Stimulated activated CD8-positive, alpha-beta memory T cell treated with anti-CD3 and anti-CD28 coated beads, Interleukin-4, amount 100 ng/mL, for 1 hour (primary cell): ENCODE measurements at places on chromosomes 1 and 21.

DNA sequence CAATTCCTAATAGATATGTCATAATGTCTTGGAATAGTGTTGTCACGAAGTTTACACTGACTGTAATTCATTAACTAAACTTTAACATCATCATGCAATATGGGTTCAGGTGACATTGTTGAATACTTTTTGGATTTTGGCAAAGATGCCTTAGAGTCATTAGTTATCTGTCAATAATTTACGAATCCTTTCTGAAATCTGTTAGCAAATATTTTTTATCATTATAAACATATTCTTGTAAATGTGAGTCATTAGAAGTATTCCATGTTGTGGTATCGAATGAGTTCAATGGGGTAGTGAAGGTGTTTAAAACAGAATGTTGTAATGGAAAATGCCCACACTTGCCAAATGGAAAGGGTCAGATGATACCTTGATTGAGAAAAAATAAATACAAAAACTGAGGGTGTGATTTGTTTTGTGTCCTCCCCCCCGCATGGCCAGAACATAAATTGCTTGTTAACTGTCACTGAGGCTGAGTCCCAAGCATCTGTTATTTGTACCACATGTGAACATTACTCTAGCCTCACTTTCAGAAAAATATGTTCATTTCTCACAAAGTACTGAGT lies 5.2 kb upstream of the NR5A2 start:
- DNase-seq: no peak

- DNase-seq: no peak
Measured at GRCh38 chr1:27937524-27937836, 2.7 kb downstream of the SMPDL3B start.

GRCh38 chr1:93710499-93711453 lies 29.1 kb upstream of the BCAR3 start:
- DNase-seq: no peak

DNA sequence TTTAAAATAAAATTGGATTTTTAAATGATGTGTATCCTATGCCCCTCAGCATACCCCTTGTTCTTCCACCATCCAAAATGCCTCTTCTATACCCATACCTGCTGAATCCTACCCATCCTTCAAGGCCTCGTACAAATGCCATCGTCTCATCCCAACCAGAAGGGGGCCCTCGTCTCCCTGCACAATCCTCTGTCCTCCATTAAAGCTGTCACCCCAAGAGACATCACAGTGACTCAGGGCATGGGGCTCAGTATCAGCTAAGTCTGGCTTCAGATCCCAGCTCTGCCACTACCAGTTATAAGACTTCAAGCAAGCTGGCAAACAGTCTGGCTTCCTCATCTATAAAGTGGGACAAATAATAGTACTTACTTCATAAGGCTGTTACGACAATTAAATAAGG lies 23.8 kb downstream of the IGFN1 start:
- no peak for DNase-seq

- no peak for DNase-seq
Measured at GRCh38 chr1:205584732-205585131, 47.1 kb downstream of the ELK4 start.

- no peak for DNase-seq
Measured at GRCh38 chr1:228356897-228357680, 49.5 kb downstream of the TRIM11 start.

DNA sequence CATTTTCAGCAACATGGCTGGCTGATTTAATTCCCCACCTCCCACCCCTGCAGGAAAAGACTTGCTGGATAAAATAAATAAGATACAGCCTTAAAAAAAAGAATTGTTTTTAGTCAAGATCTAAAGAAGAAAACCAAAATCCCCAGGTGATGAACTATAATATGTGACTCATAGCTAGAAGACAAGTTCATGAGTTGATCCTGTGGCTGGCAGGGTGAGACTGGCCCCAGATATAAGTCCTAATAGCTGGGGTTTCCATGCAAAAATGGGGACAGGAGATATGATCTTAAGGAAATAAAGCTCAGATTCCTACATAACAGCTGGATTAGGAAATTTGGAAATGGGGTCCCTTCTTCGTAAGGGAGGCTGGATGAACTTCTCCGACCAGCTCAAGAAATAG lies 21.9 kb upstream of the RGSL1 start:
- no peak for DNase-seq

- no peak for DNase-seq
Measured at GRCh38 chr1:116239916-116240315, 128.7 kb downstream of the MAB21L3 start.

GRCh38 chr1:24391882-24392603 lies 21.5 kb downstream of the STPG1 start:
- DNase-seq: no peak

GRCh38 chr1:221100611-221101010 lies 221.4 kb downstream of the HLX start:
- no peak for DNase-seq

DNA sequence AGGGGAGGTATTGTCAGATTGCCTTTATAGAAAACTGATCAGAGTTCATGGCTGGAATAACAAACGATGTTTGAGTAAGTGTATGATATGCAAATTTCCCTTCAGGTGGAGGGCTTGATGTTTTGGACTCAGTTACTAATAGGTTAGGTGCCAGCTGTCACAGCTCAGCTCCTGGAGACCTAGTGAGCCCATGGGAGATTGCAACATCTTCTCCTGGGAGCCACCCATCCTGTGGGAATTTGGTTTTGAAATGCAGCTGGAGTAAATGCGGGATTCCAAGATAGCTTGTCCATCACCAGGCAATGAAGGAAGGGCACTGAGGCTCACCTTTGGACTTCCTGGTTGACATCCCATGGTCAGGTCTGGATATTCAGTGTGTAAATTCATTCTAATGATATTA lies 211.4 kb upstream of the NRIP1 start:
- no peak for DNase-seq

DNA sequence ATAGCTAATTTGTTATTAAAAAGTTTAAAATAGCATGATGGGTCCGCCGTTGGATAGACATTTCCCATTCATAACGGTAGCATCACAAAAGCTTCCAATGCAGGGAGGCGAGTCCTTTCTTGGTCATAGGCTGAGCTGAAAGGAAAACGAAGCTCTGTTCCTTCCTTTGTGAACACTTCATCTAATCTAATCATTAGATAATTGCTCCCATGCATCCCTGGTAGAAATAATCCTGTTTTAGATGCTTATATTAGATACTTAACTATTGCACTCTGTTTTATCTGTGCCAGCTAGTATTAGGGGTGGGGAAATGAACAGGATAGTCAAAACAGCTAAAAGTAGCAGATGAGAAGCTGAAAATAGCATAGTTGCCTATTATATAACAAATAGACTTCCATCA lies 215.0 kb downstream of the SLC35F3 start:
- DNase-seq: no peak

DNA sequence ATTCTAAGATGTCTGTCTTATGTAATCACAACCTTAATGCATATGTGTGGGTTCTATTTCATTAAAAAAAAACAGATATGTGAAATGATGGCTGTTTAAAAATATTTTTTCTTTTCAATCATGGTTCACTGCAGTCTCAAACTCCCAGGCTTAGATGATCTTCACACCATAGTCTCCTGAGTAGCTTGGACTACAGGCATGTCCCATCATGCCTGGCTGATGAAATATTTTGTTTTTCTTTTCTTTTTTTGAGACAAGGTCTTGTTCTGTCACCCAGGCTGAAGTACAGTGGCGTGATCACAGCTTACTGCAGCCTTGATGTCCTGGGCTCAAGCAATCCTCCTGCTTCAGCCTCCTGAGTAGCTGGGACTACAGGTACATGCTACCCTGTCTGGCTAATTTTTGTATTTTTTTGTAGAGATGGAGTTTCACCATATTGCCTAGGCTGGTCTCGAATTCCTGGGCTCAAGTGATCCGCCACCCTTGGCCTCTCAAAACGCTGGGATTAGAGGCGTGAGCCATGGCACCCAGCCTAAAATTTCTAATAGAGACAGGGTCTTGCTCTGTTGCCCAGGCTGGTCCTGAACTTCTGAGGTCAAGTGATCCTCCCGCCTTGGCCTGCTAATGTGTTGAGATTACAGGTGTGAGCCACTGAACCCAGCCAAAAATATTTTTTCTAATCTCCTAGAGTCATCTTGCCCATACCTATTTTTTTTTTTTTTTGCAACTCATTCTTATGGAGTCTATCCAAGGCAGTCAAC lies 67.6 kb downstream of the GIPC2 start:
- no peak for DNase-seq
